Anterior cingulate cortex (tissue), 58 donors: ENCODE measurements at places on chromosomes 13 and 19.

DNA sequence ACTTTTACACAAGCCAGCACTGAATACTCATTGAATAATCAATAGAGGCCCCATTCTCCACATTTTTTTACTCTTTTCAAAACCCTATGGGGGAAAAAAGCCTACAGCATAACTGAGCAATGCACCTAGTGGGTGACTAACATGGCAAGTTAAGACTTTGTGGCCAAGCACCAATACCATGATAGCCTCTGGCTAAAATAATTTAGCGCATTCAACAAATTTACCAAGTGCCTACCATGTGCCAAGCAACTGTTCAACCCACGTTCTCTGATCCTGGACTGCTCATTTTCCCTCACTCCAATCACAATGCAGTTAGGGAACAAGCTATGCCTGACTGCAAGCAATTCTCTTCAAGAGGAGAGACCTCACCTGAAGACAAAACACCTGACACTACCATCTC lies 3.0 kb downstream of the ANKRD10 start:
- DNase-seq: no peak

- DNase-seq: no peak
Measured at GRCh38 chr19:27909861-27910260, 1303.1 kb downstream of the UQCRFS1 start.

GRCh38 chr13:23628250-23628649 lies 58.0 kb downstream of the TNFRSF19 start:
- no peak for DNase-seq

DNA sequence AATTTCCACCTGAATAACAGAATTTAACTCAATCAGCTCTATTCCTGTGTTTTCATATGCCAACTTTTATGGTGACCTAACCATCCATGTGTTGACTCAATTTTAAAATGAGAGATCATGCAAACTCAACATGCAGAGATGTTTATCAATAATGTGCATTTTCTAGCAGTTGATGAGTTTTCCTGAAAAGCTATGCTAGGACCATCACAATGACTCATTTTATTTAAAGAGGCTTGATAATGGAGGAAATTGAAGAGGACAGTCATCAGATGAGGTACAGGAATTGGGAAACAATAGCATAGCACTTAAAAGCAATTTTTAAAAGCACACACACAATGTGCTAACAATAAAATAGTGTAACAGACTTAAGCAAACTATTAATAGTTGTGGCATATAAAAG lies 127.1 kb downstream of the VWA8 start:
- no peak for DNase-seq

DNA sequence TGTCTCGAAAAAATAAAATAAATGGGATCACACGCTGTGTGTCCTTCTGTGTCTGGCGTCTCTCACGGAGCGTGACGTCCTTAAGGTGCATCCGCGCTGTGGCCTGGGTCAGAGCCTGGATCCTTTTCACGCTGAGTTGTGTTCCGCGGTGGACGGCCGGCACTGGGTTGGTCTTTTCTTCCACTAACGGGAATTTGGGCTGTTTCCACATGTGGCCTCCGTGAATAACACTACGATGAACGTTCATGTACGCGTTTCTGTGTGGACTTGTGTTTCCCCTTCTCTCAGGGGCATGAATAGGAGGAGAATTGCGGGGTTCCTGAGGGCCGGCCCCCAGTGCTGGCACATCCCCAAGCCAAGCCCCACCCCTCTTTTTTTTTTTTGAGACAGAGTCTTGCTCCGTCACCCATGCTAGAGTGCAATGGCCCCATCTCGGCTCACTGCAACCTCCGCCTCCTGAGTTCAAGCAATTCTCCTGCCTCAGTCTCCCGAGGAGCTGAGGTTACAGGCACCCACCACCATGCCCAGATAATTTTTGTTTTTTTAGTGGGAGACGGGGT lies 6.2 kb upstream of the PTBP1 start:
- no peak for DNase-seq

GRCh38 chr13:89988206-89988605 lies 1359.3 kb upstream of the MIR17HG start:
- no peak for DNase-seq

- no peak for DNase-seq
Measured at GRCh38 chr19:44576843-44577565, 36.4 kb upstream of the IGSF23 start.

DNA sequence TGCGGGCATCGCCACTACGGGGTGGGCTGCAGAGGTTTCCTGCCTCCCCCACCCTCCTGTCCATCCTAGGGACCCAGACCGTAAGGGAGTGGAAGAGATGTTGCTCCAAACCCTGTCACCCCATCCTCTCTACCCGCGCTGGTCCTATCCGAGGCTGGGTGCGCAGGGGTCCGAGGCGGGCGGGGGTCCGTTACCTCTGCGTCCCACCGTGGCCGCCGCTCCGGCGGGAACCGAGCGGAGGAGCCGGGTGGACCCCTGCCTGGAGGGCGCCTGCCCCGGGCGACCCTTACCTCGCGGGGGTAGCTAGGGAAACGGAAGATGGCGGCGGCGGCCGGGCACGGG lies at the start of gene DGKH:
TSS of gene DGKH (plus strand) at position 307 of the 342 bp plus-strand sequence. CDS start 126 bp downstream, outside the sequence.
- DNase-seq: no peak

DNA sequence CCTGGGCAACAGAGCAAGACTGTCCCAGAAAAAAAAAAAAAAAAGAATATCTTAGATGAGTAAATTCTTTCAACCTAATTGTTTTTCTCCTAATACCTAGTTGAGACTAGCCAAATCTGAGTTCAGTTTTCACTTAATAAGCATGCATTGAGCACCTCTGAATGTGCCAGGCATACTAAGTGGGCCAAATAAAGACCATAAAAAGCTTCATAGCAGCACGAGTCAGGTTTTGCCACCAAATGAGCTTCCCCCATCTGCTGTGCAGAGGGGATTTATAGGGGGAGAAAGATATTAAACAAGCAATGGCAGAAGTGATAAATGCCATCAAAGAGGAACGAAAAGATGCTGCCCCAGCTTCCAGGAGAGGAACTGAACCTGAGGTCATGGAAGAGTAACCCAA lies 11.4 kb downstream of the THSD1 start:
- no peak for DNase-seq

GRCh38 chr19:38710416-38710702 lies 33.9 kb downstream of the CAPN12 start:
- no peak for DNase-seq

- no peak for DNase-seq
Measured at GRCh38 chr13:48493066-48493765, 39.7 kb downstream of the RCBTB2 start.

DNA sequence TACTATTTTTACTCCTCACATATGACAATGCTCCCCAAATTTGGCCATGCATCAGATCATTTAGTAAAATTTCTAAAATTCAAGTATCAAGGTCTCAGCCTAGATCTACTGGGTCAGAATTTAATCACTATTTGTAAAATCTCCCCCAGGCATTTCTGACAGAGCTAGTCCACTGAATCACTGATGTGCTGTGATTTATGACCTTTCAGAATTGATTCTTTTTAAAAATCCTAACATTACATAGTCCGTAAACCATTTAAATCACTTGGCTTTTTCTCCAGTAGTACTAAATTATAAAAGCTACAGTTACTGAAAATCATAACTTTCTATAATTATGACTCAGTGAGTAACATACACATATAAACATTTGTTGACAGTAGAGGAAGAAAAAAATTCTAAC lies 92.8 kb upstream of the RAP2A start:
- no peak for DNase-seq

DNA sequence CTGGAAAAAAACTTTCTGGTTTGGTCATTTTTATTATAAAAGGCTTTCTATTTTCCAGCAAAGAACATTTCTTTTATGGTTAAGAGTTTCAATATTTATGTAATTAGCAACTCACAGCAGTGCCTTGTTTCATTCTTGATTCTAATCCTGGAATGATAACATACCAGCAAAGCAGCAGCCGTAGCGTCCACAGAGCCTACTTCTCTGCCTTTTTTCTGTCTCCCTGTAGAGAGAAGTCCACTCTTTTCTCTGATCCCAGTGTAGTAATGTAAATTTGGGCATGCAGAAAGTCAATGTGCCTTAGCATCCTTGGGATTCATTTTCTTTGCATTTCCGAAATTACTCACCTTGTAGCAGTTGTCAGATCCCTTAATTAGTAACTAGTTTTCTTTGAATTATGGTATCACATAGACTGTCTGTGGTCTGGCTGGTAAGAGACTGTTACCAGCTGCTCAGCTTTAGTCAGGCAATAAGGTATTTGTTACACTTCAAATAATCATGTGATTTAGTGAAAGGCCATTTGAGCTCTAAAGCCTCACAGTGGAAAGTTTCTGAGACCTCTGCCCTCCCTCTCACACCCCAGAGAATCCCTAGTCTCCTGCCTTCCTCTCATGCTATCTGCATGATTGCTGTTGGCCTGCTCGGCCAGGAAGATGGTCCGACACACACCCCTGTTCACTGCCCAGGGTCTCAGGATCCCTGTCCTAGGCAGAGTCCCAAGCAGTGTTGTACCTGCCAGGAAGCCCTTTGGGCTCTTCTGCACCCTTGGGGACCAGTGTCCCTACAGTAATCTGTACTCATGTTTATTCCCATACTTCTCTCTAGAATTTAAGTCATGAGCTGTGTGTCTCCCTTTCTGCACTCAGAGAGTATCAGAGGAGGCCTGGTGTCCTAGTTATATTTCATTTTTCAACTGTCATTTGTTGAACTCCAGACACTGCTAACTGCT lies 86.3 kb downstream of the LRCH1 start:
- no peak for DNase-seq

GRCh38 chr19:18379803-18380747 lies 5.9 kb upstream of the GDF15 start:
- no peak for DNase-seq

- DNase-seq: no peak
Measured at GRCh38 chr19:51706296-51706695, 13.2 kb downstream of the SPACA6 start.

DNA sequence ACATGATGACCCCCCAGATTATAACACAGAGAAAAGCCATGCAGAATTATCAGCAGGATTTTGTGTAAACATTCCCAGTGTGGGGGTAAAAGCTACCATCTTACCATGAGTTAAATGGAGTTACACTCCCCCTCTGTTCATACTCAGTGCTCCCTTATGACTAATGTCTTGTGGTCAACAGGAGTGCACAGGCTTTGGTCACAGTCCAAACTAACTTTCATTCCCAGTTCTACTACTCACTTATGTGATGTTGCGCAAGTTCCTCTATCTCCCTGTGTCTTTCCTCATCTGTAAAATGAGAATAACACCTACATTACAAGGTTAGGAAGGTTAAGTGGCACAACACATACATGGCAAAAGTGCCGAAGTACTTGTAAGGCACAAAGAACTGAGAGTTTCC lies 277.9 kb downstream of the RBM26 start:
- DNase-seq: no peak

DNA sequence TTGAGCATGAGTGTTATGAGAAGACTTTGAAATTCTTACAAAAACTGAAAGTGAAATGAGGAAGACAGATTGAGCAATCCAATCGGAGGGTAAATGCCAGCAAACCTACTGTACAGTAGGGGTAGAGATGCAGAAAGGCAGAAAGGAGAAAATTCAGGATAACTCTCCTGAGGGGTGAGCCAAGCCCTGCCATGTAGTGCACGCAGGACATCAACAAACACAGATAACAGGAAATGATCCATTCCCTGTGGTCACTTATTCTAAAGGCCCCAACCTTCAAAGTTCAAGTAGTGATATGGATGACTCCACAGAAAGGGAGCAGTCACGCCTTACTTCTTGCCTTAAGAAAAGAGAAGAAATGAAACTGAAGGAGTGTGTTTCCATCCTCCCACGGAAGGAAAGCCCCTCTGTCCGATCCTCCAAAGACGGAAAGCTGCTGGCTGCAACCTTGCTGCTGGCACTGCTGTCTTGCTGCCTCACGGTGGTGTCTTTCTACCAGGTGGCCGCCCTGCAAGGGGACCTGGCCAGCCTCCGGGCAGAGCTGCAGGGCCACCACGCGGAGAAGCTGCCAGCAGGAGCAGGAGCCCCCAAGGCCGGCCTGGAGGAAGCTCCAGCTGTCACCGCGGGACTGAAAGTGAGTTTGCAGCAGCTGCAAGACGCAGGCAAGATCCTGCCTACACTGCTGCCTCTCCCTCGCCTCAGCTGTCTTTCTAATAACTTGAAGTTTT lies at the start of gene TNFSF13B:
TSS of gene TNFSF13B (plus strand) at position 118 of the 728 bp plus-strand sequence. CDS start at position 296, 178 bp downstream.
- no peak for DNase-seq

DNA sequence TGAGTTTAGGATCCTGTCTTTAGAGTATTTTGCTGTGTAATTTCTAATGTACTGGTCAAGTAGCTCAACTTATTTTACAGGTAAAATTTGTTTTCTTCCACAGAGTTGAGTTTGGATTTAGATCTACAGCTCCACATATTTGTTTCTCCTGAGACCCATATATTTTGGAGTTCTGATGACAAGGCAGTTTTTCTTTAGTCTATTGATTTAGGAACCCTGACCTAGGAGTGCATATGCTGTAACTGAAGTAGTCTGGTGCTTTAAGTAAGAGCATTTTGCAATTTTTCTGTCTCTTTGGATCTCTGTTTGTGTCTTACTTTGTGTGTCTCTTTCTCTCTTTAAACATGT lies 19.5 kb upstream of the SPRY2 start:
- DNase-seq: no peak

DNA sequence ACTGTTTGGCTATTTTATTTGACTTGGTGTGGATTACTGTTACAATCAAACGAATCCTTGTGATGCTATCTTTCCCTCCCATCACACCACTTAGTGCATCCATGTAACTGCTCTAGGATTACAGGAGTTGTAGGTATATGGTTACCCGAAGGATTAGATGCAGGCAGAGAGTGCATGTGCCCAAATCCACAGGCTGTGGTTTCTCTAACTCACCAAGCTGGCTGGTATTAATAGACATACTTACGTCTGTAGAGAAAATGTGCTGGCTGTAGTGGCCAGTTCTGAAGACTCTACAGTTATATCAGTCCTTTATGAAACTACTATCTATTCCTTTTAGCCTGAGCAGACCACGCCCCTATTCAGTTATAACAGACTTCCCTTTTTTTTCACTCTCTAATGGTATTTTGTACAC lies 1.1 kb upstream of the HMGB1 start:
- no peak for DNase-seq

- no peak for DNase-seq
Measured at GRCh38 chr19:5586300-5587070, 18.7 kb upstream of the TINCR start.

DNA sequence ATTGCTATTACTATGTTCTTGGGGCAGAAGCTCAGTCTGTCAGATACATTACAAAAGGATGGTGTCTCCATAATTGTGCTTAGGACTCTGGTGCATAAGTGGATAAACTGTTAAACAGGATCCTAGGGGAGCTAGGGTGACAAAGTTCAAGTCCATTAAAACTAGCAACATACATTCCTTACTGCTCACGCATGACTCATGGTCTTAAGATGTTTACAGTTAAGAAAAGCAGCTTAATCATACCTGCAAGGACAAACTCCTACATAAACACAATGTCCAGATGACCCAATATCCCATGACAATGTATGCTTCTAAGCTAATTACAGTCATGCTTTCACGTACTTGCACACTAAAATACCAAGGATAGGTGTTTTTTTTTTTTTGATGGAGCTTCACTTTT lies 3.5 kb upstream of the ZNF701 start:
- DNase-seq: no peak

- no peak for DNase-seq
Measured at GRCh38 chr13:42412812-42413483, 141.0 kb downstream of the AKAP11 start.

- no peak for DNase-seq
Measured at GRCh38 chr19:51144482-51145045, 2.5 kb downstream of the SIGLEC7 start.

GRCh38 chr13:86554066-86554465 lies 754.8 kb upstream of the SLITRK6 start:
- no peak for DNase-seq

GRCh38 chr19:48004236-48004635 lies 9.8 kb downstream of the ELSPBP1 start:
- no peak for DNase-seq
